ENCODE measurements at places on chromosomes 13 and 19.

- peak; percentile 11 for DNase-seq
These were observed 225.9 kb downstream of the OLFM4 start for GRCh38 chr13:53254500-53254899.

DNA sequence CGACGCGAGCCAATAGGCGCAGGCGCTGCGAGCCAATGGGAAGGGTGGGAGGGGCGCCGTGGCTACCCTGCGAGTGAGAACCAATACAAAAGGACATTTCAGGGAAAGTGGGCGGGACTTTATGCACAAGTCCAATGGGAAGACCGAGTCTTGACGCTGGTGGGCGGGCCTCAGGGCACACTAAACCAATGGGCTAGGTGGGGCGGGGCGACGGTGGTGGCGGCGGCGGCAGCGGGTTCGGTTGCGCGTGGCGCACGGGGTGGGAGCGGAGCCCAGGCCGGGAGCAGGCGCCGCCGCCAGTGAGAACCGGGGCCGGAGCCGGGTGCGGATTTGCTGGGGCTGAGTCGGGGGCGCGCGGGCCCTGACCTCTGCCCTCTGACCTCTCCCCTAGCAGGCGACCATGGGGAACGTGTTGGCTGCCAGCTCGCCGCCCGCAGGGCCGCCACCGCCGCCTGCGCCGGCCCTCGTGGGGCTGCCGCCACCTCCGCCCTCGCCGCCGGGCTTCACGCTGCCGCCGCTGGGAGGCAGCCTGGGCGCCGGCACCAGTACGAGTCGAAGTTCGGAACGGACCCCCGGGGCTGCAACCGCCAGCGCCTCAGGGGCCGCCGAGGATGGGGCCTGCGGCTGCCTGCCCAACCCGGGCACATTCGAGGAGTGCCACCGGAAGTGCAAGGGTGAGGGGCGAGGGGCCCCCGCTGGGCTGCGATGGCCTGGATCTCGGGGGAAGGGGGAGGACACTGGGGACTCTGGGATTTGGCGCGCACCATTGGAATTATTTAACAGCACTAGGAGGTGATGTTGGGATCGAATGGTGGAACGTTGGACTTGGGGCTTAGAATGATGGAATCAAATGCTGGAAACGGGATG lies at the start of gene TOMM40:
Gene TOMM40, plus strand, starts transcription at position 239 of the 867 bp plus-strand sequence. Its CDS starts 162 bp downstream, at position 401.
- DNase-seq = peak; percentile 100

GRCh38 chr19:35030257-35031071 lies at the start of gene SCN1B:
Gene SCN1B, plus strand, starts transcription at chr19:35030470. Its CDS starts 351 bp downstream, at chr19:35030821.
- no peak for DNase-seq

DNA sequence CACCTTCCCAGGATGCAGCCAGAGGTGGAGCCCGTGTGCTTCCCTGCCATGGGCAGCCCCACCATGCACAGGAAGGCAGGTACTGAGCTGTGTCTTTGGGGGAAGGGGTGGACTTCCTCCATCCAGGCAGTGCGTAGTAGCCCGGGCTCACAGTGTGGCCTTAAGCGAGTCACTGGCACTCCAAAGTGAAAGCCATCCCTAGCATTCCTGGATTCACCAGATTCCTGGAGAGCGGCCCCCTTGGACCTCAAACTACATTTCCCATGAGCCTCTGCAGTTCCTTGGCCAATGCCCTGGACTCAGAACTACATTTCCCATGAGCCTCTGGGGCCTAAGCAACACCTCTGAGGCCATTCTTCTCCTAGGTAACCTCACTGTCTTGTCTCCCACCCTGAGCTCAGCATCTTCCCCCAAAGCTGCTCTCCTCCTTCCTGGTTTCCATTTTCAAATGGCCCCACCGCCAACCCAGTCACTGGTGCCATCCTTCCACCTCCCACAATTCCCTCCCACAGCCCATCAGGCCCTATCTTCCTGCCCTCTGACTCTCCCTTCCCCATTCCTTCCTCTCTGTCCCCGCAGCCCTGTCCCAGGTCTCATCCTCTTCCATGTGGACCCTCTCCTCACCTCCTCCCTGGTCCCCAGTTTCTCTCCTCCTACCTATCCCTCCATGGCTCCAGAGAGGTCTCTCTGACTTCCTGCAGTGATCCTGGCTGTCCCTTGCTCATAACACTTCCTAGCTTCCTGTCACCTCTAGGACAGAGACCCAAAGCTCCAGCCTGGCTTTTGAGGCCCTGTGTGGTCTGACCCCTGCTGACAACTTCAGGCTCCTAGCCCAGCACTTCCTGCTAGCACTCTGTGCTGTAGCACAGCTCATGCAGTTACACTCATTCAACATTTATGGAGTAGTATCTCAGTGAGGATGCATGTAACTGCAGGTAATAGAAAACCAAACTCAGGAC lies at the start of gene C19orf81:
Gene C19orf81, plus strand, starts transcription at position 13 of the 959 bp plus-strand sequence. Its CDS starts 0 bp downstream, at position 13.
- peak; percentile 44 for DNase-seq

DNA sequence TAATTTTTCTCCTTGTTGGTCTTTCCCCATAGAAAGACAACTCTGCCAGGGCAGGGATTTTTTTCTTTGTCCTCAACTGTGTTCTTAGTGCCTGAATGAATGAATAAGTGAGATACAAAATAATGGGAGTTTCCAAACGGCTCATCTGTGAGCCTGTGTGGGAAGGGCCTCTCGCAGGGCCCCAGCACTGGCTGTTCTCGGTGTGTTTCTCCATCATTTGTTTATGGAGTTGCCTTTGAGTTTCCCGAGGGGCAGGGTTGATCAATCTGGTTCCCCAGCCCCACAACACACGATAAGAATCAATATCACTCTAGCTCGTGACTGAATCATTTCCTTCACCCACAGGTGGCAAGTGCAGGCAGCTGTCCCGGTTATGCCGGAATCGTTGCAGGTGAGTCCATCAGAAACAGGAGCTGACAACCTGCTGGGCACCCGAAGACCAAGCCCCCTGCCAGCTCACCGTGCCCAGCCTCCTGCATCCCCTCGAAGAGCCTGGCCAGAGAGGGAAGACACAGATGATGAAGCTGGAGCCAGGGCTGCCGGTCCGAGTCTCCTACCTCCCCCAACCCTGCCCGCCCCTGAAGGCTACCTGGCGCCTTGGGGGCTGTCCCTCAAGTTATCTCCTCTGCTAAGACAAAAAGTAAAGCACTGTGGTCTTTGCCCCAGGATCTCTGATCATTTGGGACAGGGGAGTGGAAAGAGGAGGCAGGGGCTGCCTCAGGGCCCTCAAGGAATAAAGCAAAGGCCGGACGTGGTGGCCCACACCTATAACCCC lies 14.9 kb downstream of the FXYD5 start:
- no peak for DNase-seq

- no peak for DNase-seq
These were observed 161.6 kb downstream of the LMO7 start for GRCh38 chr13:75797719-75798118.

DNA sequence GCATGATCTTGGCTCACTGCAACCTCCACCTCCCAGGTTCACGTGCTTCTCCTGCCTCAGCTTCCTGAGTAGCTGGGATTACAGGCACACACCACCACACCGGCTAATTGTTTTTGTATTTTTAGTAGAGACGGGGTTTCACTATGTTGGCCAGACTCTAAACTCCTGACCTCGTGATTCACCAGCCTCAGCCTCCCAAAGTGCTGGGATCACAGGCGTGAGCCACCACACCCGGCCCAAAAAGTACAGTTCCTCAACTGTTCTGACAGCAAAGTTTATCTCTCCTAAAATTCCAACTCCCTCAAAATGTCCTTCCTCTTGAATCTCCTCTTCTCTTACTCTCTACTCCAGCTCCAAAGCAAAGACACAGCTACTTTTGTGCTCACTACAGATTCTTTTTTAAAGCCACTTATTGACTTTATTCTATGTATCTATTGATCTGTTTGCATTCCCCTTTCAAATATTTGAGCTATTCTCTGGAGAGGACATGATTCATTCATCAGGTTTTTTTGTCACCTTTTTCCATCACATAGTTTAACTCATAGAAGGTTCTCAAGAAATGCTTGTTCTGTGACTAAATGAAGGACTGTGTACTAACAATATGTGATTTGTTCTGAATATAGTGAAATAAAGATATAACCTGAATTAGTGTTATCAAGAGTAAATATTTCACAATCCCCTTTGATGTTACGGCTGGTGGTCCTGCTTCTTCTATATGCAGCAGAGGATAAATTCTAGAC lies 142.2 kb downstream of the TBC1D4 start:
- DNase-seq = no peak

DNA sequence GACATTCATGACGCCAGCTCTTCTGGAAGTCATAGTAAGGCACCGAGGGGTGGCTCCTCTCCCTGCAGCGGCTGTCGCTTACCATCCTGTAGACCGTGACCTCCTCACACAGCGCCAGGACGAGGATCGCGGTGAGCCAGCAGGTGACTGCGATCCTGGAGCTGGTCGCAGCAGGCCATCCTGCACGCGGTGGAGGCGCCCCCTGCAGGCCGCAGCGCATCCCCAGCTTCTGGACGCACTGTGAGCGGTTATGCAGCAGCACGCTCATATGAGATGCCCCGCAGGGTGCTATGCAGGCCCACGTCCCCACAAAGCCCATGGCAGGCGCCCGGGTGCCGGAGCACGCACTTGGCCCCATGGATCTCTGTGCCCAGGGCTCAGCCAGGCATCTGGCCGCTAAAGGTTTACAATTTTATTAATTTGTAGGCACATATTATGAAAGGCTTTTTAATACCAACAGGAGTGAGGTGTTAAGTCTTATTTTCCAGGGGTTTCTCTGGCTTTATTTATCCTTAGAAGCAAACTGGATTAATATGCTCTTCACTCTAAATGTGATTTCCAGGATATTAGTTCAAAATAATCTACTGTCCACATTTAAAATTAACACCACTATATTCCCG lies 35.6 kb upstream of the PSPC1 start:
- no peak for DNase-seq

DNA sequence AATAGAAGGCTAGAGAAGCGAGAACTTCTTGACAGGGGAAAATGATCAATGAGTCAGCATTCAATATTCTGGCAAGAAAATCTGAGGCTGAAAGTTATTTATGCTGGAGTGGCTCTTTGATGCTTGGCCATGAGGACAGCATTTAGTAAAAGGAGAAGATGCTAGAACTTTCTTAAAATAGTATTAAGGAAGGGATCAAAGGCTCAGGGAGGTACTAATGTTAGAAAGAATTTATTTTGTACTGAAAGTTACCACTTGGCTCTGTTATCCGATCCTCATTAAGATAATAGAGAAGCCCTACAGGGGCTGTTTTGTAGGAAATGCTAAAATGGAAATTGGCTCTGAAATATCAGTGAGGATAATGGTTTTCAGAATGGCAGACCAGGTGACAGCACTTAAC lies 1774.6 kb upstream of the PCDH20 start:
- DNase-seq = no peak

DNA sequence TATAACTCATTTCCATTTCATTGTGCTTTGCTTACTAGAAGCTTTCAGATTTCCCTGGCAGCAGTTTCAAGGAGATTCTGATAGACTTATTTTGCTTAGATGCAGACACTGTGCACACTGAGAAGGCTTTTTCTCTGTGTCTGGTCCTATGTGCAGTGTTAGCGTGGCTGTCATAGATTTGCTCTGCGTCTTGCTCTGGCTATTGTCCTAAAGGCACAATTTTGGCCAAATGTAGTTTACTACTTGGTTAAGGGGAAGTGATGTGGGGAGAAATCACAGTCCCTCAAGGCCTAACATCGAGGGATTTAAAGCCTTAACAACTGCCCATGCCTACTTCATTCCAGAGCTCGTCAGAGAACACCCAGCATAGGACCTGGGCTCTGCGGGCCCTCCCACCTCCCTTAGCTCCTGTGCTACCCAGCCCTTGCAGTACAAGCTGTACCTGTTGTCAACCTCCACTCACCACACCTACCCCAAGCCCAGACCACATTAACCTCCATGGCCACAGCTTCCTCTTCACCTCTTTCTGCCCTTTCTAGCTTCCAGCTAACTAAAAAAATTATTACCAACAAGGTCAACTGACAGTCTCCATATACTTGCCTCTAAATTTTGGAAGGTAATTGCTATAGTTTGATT lies 38.9 kb upstream of the KATNAL1 start:
- DNase-seq = peak; percentile 95

DNA sequence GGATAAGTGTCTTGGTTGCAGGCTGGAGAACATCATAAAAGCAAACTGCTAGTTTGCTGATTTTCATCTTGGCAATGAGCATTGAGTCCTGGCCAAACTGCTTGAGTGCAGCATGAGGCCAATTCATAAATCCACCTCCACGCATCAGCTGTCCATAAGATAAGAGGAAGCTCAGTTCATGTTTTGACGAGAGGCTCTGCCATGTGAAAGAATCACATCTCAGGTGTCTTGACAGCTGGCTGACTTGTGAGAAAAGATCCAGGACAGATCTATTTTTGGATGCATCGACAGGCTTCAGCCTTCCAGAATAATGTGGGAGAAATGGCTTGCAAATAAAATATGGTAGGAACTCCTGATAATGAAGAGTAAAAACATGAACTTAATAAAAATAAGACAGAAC lies 5.4 kb upstream of the ZNF682 start:
- DNase-seq = no peak

DNA sequence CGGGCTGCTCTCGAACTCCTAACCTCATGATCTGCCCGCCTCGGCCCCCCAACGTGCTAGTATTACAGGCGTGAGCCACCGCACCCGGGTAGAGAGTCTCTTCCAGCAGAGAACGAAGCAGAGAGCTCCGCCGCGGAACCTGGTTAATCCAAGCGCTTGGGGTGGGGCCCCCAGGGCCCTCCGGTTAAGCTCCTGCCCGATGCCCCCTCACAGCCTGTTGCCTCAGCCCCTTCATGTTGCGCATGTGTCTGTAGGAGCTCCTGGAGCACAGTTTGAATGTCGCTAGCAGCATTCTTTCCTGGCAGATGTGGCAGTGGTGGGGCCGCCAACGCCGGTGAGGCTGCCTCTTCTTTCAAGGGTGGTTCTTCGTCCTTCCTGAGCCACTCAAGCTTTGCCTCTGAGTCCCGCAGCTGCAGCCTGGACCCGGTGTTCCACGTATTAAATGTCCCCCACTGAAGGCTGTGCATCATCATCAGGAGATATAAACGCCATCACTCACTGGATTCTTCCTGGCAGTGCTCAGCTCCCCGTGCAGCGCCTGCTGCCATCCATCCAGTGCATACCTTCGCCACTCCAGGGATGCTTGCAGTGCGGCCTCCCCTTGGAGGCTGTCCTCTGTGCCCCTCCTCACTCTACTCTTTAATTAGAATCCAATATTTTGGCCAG lies 1919.3 kb downstream of the PCDH9 start:
- no peak for DNase-seq

GRCh38 chr13:103876571-103876970 lies 810.4 kb upstream of the SLC10A2 start:
- no peak for DNase-seq

GRCh38 chr13:81211713-81212112 lies 870.8 kb upstream of the SPRY2 start:
- DNase-seq = no peak

GRCh38 chr19:9836021-9836420 lies 903 bp downstream of the PIN1 start:
- DNase-seq = no peak

DNA sequence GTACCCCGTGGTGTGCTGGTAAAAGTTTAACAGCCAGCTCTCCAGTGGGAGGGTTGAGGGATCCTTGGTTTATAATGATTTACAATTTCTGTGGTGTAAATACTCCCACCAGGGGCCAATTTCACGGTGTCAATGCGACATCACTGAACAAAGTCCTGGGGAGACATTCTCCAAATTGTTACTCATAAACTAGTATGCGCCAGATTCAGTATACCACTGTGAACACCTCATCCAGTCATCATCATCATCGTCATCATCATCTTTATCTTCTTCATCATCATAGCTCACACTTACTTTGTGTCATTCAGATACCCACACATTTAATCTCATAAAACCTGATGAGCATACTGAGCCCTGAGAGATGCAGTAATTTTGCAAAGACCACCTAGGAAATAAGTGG lies 17.2 kb upstream of the TNFSF14 start:
- no peak for DNase-seq

GRCh38 chr19:35299523-35300338 lies 7.8 kb downstream of the MAG start:
- DNase-seq = no peak

All from Jurkat, Clone E6-1 (cell line).